Fibroblast of villous mesenchyme (primary cell): ENCODE measurements at places on chromosomes 1 and 21.

GRCh38 chr1:191575746-191576145 is 582.5 kb upstream of the RGS18 start:
- no peak for DNase-seq

- DNase-seq = no peak
Measured at GRCh38 chr1:189007824-189008223, 1469.8 kb downstream of the BRINP3 start.

GRCh38 chr1:170674239-170674638 is 10.3 kb downstream of the PRRX1 start:
- DNase-seq = peak; percentile 85

- DNase-seq = peak; percentile 24
Measured at GRCh38 chr1:162908780-162909179, 47.8 kb upstream of the CCDC190 start.

- DNase-seq = no peak
Measured at GRCh38 chr21:35333831-35334618, 284.9 kb upstream of the RUNX1 start.

DNA sequence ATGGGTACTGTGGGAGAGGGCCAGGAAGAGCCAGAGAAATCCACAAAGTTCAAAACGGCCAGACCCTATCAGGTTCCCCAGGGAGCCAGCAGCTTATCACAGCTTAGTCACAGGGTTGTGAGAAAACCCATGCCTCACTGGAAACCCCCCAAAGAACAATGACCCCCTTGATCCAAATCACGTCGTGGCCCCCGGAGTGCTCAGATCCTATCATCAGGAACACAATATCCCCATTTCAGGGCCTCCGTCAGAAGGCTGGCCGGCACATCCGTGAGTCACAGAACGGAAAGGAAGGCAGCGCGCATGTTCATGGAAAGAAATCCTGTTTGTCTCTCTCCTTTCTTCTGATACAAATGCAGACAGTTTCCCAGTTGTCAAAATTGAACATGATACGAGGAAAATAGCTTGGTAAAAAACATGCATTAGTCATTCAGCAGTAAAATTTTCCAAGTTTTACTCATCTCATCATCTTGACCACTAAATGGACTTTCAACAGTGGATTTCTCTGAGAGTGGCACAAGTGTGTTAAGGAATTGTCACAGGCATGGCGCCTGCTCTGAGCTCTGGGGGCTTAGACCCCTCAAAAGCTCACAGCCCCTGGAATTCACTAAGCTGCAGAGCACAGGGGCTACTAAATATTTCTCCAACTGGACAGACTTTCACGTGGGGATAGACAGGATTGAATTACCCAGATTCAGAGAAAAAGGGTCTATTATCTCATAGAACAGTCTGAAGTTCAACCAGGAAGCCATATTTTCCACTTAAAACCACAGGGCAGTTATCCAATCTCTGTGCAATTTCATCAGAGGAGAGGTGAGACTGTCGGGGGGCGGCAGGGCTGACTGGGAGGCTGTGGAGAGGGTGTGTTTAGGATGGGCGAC is 124.8 kb downstream of the RIPK4 start:
- peak; percentile 80 for DNase-seq

DNA sequence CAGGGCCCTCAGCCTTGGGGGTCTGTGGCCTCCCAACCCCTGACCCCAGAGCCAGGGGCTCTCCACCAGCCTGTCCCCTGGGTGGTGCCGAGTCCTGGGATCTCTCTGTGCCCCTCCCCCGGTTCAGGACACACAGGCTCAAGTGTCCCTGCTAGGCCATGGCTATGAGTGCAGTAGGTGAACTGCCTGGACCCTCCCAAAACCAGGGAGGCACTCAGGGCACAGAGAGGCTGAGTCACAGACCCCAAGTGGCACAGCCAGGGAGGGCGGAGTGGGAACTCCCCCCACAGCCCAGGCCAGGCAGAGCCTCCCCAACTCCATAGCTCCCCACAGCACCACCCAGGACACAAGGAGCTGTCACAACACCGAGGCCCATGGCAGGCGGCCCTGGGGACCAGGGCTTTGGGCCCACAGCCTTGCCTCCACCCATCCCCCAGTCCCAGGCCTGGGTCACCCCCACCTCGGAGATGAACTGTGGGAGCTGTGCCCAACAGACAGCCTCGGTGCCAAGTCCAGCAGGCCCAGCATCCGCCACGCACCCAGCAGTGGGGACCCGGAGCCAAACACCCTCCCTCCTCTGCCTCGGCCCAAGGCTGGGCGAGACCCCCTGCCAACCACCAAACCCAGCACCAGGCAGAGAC is 3.2 kb downstream of the DVL1 start:
- no peak for DNase-seq

- DNase-seq = no peak
Measured at GRCh38 chr1:159933347-159933746, 8.0 kb upstream of the TAGLN2 start.
